SK-N-SH (cell line): ENCODE measurements at places on chromosomes 4 and X.
A peak's percentile ranks its signal among the peaks of the same experiment; 100 is the strongest.

- peak; percentile 26 for DNase-seq
Measured at GRCh38 chrX:31523884-31524536, 452.2 kb upstream of the FTHL17 start.

- no peak for DNase-seq
Measured at GRCh38 chrX:154791939-154792338, 13.3 kb downstream of the MPP1 start.

GRCh38 chr4:170008371-170008770, 17.8 kb downstream of the MFAP3L start:
- DNase-seq, result no peak

DNA sequence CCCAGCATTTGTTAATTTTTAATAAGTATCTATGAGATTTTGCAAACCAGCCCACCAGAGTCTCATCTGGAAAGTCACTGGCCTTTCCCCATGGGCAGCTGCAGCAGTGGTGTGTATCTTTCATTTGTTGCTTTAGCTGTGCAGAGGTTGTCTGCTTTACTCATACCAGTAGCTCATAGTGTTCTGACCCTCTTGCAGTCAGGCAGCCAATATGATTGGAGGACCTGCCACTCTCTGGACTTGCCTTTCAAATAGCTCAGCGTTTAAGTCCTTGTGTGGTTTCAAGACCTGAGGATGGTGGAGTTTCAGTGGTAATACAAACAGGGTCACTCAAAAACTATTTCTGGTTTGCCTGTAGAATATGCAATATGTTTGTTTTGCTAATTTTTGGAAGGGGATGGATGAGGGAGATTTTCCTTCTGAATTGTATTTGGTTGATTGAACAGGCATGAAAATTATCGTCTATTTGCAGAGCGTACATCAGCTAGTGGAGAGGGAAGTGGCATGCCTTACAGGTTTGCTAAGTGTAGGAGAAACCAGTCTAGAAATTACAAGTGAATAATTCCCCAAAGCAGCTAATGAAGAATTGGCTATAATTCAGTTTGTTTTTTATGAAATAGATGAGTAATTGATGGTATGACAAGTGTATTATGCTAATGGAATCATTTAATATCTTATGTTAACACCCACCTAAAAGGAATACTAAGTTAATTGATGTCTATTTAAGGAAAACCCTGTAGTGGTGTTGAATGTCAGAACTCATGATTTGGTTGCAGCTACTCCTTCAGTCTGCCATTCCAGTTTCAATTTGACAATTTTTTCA, 8.9 kb downstream of the POLA1 start:
- no peak for DNase-seq

GRCh38 chr4:34066126-34066525, 2178.2 kb downstream of the ARAP2 start:
- DNase-seq, result no peak

- no peak for DNase-seq
Measured at GRCh38 chrX:78213331-78213730, 73.9 kb upstream of the TAF9B start.

GRCh38 chr4:185567381-185568376, 32.4 kb upstream of the PDLIM3 start:
- no peak for DNase-seq
